ENCODE measurements at places on chromosomes 2 and 18.

GRCh38 chr2:27281855-27282559 is at the start of gene TRIM54:
Gene TRIM54 (plus strand): TSS chr2:27282429. CDS start chr2:27282732, 303 bp downstream.
- DNase-seq, result no peak

DNA sequence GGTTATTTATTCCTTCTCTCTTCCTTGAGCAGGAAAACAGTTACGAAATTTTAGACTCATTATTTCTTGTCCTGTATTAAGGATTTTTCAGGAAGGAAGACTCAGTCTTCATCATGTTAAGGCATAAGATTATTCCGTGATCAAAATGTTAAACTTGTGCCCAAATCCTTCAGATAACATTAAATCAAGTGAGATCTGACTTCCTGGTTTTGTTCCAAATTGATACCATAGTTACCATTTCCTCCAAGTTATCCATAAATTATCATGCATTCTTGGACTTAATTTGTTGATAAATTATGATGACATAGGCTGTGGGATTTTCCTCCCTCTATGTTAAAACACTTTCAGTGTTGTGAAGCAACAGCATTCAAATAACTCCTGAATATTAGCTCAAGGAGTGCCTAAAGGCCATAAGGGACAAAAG is 31.9 kb downstream of the EFEMP1 start:
- no peak for DNase-seq

DNA sequence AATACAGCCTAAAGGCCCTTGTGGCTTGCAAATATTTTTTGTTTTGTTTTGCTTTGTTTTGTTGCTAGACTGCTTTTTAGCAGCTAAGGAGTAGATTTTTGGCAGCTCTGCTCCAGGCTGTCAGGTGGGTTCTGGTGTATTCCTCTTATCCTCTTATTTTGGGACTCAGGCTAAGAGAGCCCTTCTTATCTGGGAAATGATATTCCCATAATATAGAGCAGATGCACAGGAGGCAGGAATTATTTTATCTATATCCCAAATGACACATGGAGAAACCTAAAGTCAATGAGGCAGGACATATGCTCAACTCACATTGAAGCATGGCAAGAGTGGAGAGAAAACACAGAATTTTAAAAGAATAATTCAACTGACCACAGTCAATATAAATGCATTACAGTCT is 369.6 kb downstream of the RIT2 start:
- DNase-seq, result no peak

DNA sequence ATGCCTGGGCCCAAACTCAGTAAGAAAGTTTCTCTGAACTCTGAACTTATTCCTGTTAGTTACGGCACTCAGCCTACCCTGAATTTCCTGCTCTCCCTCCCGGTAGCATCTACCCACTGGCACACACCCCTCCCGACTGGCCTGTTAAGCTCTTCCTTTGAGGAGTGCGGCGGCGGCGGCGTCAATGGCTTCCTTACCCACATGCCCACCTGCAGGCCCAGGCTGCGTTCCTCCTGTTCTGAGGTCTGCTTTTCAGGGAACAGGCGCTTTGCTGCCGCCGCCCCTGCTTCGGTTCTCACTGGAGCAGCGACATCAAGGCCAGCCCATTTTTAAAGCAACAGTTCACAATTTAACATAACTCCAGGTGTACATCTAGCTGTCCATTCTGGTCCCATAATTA is 432.4 kb downstream of the DCDC2C start:
- no peak for DNase-seq

GRCh38 chr18:3799515-3799914 is 349.5 kb downstream of the TGIF1 start:
- DNase-seq, result no peak

- no peak for DNase-seq
Measured at GRCh38 chr2:214843823-214844222, 34.3 kb upstream of the BARD1 start.

DNA sequence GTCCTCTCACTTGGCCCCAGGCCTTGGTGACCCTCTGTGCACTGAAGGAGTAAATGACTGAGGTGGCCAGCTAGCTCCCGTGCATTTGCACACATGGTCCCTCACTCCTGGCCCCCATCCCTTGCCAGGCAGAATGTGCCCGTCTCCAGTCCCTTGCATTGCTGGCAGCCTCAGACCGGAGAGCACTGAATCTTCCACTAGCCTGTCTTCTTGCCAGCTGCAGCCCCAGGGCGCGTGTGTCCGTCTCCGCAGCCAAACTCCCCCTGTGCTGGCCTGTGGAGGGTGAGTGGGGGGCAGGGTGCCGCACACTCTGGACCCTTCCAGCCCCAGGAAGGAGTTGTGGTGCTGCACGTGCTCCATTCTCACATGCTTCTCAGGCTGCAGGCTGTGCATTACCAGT is 35.9 kb downstream of the INPP4A start:
- DNase-seq, result no peak

DNA sequence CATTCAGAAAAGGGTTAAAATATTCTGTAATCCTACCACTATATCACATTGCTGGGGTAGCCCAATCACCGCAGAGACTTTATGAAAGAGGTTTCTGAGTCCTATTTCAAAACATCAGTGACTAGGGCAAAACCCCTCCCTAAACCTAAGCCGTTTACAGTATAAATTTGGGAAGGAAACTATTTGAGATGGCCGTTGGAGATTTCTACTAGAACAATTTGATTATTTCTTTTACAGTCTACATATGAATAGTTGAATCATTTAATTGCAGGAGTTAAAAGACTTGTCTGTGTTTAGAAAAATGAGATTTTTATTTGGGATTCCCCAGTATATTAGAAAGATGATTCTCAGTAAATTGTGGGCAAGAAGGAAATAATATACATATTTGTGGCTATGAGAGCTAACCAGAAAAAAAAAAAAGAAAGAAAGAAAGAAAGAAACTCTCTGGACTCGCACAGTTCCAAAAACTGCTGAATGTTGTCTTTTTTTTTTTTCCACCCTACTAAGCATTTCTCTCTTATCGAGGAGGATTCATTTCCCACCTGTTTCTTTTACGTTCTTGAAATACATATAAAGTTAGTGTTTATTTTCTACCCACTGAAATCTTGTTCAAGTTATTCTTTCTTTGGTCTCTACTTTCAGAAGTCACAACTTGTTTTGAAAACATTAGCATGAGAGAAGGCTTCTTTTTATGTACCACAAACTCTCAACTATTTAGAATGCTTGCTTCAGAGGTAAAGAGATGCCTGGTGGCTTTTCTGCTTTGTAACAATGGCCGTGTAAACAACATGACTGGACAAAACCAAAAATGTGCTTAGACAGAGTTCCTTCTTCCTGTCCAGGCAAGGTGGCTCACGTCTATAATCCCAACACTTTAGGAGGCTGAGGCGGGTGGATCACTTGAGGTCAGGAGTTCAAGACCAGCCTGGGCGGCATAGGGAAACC is 65.9 kb downstream of the BCL2 start:
- DNase-seq, result no peak

DNA sequence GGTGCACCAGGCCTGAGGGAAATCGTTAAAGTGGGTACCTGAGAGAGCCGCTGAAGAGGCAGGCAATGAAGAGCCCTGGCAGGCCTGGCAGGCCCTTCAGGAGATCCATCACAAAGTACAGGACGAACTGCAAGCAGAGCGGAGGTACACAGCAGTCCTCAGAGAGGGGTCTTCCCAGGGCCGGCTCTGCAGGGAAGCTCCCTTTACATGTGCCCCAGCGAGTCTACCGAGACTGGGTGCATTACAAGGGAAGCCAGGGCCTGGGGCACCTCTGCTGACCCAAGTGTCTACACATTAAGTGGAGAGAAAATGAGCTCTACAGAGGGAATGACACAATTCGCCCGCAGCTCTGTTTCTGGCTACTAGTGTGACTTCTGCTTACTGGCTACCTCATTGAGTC is 8.1 kb upstream of the ATRAID start:
- no peak for DNase-seq

- DNase-seq, result peak; percentile 12
Measured at GRCh38 chr2:84969511-84970209, 1.3 kb upstream of the KCMF1 start.

DNA sequence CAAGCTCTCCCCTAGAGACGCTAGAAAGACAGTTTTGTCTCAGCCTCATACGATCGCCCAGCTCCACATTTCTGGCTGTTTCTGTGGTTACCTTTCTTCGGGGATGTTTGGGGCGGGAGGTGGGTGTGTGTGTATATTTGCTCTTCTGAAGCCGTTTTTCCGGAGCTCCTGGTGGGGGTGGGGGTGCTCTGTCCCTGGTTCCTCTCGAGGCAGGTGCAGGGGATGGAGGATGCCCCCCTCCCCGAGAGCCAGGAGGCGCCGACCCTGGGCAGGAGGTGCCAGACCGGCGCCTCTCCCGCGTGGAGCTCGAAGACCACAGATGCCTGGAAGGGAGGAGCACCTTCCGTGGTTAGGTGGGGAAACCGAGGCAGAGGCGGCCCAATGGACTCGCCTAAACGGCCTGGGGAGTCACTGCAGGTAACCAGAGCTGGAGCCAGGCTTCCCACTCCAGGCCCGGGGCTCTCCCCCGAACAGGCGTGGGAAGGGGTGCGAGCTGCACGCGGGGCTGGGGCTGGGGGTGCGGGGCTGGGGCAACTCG is 694 bp upstream of the HPCAL1 start:
- DNase-seq, result no peak

GRCh38 chr18:3624546-3624934 is 174.6 kb downstream of the TGIF1 start:
- DNase-seq, result no peak

- peak; percentile 21 for DNase-seq
Measured at GRCh38 chr18:26133652-26134051, at the start of gene PSMA8. Gene PSMA8 (plus strand): TSS chr18:26133869. CDS start chr18:26133966, 97 bp downstream.

GRCh38 chr2:120520929-120521912 is 175.3 kb downstream of the INHBB start:
- DNase-seq, result no peak

GRCh38 chr2:12448846-12449505 is 267.8 kb upstream of the TRIB2 start:
- no peak for DNase-seq

- DNase-seq, result no peak
Measured at GRCh38 chr2:43265421-43265820, 39.0 kb upstream of the ZFP36L2 start.

- no peak for DNase-seq
Measured at GRCh38 chr18:56748698-56749268, 97.6 kb downstream of the WDR7 start.

DNA sequence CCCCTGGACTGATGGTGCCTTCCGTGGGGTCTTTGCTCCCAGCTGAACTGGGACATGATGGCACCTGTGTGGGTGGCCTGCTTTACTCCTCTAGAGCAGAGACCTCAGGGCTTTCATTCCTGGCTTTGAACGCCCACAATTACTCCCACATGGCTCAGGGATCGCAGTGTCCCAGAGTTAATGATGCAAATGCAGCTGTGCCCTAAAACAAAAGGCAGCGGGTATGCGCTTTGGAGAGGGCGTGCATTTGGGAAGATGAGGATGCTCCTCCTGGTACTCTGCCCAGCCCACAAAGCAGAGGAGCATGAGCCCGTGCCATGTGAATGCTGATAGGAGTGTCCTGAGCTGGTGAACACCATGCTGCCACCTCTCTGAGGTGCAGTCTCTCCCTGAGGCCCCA is 173.4 kb downstream of the FHOD3 start:
- no peak for DNase-seq
